ENCODE measurements at places on chromosomes 2 and 18.

DNA sequence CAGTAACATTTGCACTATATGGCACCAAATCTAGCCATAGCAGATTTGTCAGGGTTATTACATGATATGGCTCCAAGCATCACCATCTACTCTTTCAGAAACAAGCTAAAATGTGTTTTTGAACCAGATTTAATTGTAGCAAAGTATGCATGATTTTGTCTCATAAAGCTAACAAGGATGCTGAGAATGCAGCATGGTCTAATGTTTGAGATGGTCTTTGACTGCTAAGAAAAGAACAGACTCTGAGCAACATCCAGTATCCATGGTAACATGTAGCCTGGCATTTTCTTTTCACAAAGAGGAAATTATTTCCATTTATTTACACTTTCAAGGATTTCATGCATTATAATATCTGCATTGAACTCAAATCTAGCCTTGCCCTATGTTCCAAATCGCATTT is 206.5 kb downstream of the PDE1A start:
- DNase-seq: no peak

DNA sequence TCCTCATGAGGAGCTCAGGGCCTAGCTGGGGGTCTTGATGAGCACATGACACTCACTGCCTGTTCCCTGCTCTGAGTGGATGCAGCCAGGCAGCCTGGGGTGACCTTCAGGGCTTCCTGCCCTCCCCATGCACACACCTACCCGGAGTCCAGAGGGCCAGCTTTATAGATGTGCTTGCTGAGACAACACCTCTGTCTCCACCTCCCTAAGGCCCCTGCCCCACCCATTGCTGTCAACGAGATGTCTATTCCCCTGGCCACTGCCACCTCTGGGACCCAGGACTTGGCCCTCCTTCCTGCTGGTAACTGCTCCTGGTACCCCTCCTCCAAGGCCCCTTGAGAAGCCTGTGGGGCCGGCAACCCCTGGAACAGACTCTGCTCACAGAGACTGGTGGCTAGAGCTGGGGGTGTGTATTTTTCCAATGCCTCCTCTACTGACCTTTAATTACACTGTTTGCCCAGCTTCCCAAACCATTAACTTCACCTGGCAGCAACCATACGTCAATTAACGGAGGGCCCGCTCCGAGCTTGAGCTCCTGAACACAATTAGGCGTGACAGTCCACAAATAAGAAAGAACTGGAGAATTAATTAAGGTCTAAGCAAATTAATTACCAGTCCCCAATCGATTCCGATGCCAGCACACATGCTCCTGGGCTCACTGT is 66.3 kb downstream of the EMX1 start:
- DNase-seq: no peak

DNA sequence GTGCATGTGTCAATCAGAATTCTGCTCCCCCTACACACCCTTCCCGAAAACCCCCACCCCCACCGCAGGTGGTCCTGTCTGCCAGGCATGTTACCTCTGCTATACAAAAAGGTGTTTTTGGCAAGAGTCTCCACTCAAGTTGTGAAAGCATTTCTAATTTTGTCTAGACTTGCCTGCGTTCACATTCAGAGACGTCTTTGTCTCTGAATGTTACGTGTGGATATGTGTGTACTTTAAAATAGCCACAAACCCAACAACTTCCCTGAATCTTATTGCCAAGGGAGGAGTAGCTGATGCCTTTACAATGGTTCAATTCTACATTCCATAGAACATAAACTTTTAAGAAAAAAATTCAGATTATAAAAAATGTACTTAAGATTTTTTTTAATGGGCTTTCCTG is 66.6 kb downstream of the ITGA4 start:
- no peak for DNase-seq

- no peak for DNase-seq
Measured at GRCh38 chr2:14524803-14525080, 107.8 kb upstream of the LRATD1 start.

DNA sequence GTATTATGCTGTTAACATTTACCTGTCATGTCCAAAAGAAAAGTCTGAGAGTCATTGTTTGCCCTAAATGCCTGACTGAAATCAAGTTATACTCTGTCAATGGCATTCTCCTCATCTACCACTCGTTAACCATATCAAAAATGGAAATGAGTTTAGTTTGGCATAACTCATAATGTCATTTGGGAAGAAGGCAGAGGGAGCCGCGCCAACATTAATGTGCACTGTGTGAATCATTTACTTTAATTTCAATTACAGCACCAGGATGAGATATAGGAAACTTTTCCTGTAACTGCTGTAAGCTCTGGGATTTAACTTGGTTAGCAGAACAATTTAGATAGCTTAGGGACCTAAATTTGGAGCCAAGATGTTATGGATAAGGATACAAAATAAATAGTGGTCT is 871.2 kb upstream of the POU3F3 start:
- no peak for DNase-seq
